ENCODE measurements at places on chromosomes 7 and 10. TPM values are rescaled to one million over a fixed set of nuclear protein-coding genes. Genes with fewer than 3 reads are reported as not detected.

The SCIN gene
- 0.65 TPM for total RNA-seq

DNA sequence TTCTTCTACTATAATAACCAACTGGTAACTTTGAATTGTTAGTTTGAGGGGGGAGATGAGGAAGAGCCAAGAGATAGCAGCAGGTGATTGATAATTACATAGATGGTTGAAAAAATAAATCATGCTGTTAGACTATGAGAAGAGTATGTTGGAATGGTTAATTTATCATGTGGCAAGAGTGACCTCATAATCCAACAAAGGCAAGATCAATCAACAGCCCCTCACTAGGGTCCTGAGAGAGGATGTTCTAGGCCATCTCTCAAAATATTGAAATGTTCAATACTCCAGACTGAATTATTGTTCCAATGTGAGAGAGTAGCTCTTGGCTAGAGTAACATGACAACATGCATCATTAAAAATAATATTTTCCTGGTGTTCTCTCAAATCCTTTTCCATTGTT, 67.9 kb downstream of the ADD3 start:
- no peak for DNase-seq

DNA sequence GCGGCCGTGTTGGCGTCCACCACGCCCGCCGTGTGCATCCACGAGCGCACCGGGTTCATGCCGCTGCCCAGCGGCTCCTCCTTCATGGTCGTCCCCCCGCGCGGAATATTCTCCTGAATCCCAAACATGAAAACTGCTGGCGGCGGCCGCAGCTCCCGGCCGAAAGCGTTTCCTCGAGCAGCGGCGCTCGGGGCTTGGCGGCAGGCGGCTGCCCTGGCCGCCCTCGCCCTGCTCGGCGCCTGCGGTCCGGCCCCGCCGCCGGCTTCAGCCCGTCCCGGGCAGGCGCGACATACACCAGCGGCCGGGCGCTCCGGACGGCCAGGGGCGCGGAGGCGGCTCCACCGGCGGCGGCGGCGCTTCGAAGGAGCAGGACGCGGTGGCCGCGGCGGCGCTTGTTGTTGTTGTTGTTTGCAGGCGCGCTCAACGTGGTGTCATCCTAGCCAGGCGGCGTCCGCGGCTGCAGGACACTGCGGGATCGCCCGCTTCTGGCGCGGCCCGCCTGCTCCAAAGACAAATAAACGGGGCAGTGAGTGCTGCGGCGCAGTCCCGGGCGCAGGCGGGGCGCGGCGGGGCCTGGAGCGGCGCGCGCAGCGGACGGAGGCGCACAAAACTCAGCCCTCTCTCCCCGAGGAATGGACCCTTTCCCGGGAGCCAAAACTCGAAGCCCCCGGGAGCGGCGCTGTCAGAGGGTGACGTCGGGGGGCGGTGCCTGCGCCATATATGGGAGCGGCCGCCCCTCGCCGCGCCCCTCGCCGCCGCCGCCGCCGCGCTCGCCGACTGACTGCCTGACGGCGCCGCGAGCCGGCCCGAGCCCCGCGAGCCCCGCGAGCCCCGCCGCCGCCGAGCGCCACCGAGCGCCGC, at the start of gene EBF3:
Gene EBF3, minus strand, starts transcription at position 634 of the 861 bp plus-strand sequence. Its CDS starts 506 bp downstream, at position 128.
- DNase-seq: no peak

DNA sequence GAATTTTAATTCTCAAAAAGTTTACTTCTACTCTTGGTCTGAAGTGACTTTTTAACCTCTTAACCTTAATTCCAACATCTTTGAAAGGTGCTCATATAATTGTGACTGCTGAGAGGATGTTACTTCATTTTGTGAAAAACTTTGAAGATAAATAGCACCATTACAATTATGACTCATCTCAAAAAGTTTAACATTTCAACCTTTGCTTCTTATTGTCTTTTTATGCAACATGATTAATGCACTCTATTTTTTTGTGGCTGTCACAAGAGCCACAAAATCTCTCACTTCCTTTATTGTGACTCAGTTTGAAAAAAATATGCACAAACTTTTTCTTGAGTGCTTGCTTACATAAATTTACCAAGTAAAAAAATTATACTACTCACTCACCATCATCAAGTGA, 383.1 kb downstream of the LRRTM3 start:
- no peak for DNase-seq

- no peak for DNase-seq
These were observed 90.6 kb downstream of the ODAD2 start for GRCh38 chr10:27908231-27908630.
